ENCODE measurements at places on chromosomes 16 and 17.

DNA sequence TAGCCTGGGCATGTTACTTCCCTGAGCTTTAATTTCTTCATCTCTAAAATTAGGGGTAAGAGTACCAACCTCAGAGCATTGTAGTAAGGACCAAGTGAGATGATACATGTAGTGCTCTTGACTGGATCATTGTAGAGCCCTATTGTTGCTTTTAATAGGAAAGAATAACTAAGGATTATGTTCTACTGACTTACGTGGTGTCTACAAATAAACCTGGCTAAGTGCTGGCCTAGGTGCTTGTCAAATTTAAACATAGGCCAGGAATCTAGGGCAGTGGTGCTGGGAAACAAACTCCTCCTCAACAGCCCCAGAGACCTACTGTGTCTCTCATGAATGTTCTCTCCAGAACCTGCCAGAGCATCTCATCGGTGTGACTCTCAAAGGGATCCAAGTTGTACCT lies 69.4 kb downstream of the ABCC12 start:
- no peak for DNase-seq

GRCh38 chr16:86176462-86176861 lies 277.5 kb downstream of the IRF8 start:
- DNase-seq = no peak

GRCh38 chr17:38825762-38826247 lies 684 bp upstream of the CWC25 start:
- no peak for DNase-seq

DNA sequence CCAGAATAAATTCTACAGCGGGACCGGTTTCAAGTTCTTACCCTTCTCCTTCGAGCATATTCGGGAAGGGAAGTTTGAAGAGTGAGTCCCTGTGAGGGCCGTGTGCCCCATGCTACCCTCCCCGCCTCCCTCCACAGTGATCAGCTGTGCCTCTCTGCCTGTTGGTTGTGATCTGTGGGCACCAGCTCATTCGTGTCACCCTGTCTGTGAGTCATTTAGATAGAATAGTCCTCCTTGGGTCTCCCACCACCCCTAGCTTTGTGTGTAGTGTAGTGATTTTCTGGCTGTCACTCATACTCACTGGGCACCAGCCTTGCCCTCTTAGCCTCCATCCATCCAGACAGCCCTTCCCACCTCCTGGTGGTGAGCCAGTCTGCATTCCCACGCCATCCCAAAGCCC lies 15.0 kb upstream of the NAGLU start:
- DNase-seq = no peak

DNA sequence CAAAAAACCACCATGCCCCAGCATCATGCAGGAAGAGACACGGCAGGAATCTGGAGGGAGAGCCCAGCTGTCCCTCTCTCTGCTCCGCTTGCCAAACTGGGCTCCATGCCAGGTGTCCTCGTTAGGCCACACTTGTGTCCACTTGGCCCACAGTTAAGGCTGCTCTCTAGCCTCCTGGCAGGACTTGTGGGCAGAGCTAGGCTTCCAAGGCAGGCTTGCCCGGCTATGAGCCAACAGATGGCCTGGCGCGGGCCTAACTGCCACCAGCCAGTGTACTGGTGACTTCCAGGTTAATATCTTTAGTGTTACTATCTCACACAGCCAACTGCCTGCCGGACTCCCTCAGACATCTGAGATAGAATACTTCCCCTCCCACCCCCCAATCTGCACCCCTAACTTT lies 10.6 kb downstream of the ATP6V0D1 start:
- no peak for DNase-seq

GRCh38 chr17:58377093-58377601 lies 25.1 kb upstream of the SUPT4H1 start:
- DNase-seq = no peak

Measured in stimulated activated CD4-positive, alpha-beta T cell treated with anti-CD3 and anti-CD28 coated beads, Interleukin-4, amount 100 ng/mL, for 4 hours (primary cell).